ENCODE measurements at places on chromosomes 1 and 21. TPM values are rescaled to one million over a fixed set of nuclear protein-coding genes. Genes with fewer than 3 reads are reported as not detected.
A peak's percentile ranks its signal among the peaks of the same experiment; 100 is the strongest.

The BTBD19 gene
- 21.4 TPM for total RNA-seq

The SYT2 gene
- total RNA-seq, result not detected

GRCh38 chr1:38611664-38612211 lies 247.8 kb downstream of the RRAGC start:
- no peaks in the 10 kb centered on the region for H3K4me1 ChIP-seq
- H3K27ac ChIP-seq, result no peak overlapping the region
- no peak overlapping the region for H3K4me3 ChIP-seq
- peak; percentile 50 for DNase-seq
- H3K27me3 ChIP-seq, result no peaks in the 10 kb centered on the region
- H3K36me3 ChIP-seq, result no peaks in the 10 kb centered on the region

DNA sequence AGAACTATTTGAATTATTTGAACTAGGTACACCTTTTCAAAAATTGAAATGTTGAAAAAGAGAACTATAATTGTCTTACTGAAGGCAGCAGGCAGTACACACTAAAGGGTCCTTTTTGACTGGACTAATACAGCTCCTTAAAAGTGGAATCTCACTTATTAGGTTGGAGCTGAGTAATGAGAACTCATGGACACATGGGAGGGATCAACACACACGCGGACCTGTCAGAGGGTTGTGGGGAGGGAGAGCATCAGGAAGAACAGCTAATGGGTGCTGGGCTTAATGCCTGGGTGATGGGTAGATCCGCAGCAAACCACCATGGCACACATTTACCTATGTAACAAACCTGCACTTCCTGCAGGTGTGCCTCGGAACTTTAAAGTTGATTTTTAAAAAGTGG lies 145.0 kb downstream of the BRINP2 start:
- H3K4me3 ChIP-seq, result no peak overlapping the region
- H3K4me1 ChIP-seq, result no peaks in the 10 kb centered on the region
- H3K27me3 ChIP-seq, result no peaks in the 10 kb centered on the region
- no peak for DNase-seq
- H3K36me3 ChIP-seq, result no peaks in the 10 kb centered on the region

GRCh38 chr1:108823632-108824031 lies 33.3 kb downstream of the AKNAD1 start:
- no peaks in the 10 kb centered on the region for H3K27me3 ChIP-seq
- H3K4me3 ChIP-seq, result no peak overlapping the region
- H3K4me1 ChIP-seq, result peaks cover 9% of the 10 kb centered on the region
- DNase-seq, result no peak
- no peaks in the 10 kb centered on the region for H3K36me3 ChIP-seq

GRCh38 chr1:198520524-198521254 lies 19.8 kb downstream of the ATP6V1G3 start:
- DNase-seq, result no peak
- no peak overlapping the region for H3K4me3 ChIP-seq
- no peaks in the 10 kb centered on the region for H3K27me3 ChIP-seq
- H3K4me1 ChIP-seq, result peaks cover 6% of the 10 kb centered on the region
- H3K36me3 ChIP-seq, result no peaks in the 10 kb centered on the region

- H3K36me3 ChIP-seq, result no peaks in the 10 kb centered on the region
- DNase-seq, result no peak
- H3K4me3 ChIP-seq, result peak overlapping the region; percentile 53
- peak overlapping the region; percentile 85 for H3K27ac ChIP-seq
- H3K27me3 ChIP-seq, result no peaks in the 10 kb centered on the region
Measured at GRCh38 chr1:94093996-94094395, 27.0 kb downstream of the ABCA4 start.

GRCh38 chr1:158362482-158362881 lies 8.8 kb downstream of the CD1E start:
- no peaks in the 10 kb centered on the region for H3K36me3 ChIP-seq
- no peaks in the 10 kb centered on the region for H3K4me1 ChIP-seq
- H3K27ac ChIP-seq, result no peak overlapping the region
- no peak for DNase-seq
- H3K27me3 ChIP-seq, result no peaks in the 10 kb centered on the region
- no peak overlapping the region for H3K4me3 ChIP-seq

- H3K27ac ChIP-seq, result no peak overlapping the region
- no peaks in the 10 kb centered on the region for H3K36me3 ChIP-seq
- H3K4me1 ChIP-seq, result peaks cover 39% of the 10 kb centered on the region
- H3K4me3 ChIP-seq, result no peak overlapping the region
- H3K27me3 ChIP-seq, result no peaks in the 10 kb centered on the region
Measured at GRCh38 chr1:89887270-89887669, 66.4 kb downstream of the LRRC8D start.

DNA sequence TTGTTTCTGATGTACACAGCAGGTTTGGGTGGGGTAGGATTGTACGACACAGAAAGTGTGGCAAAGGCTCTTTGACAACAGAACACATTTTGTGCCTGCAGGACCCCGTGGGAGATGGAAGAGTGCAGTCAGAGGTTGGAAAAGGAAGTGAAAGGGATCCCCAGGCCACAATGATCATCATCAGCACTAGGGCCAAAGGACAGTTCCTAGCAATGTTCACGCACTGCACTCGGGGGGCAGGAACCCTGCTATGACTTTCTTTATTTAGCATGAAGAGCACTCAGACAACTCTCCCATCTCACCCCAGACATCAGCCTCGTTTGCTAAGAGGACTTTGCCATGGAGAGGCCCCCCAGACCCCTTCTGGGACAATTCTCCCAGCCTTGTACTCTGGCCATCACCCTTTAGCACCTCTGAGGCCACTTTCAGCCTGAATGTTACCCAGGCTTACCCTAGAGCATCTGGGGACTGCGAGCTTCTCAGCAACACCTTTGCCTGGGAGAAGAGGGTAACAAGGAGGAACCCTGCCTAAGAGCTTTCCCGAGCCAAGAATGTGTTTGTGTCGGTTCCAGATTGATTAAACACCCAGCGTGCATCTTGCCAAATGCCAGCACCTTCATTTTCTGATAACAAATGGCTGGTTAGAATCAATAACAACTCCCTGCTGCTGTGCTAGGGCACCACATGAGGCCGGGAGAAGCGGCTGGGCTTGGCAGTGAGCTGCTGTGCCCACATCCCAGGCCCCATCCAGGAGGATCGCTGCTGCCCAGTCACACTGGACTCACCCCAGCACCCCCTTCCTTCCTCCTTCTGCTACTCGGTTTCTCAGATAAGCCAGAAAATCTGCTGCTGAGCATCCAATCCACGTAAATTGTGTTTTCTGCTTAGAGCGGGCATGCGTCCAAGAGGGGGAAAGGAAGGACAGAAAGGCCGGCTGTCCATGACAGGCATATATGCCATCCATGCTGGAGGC lies 633.1 kb downstream of the AJAP1 start:
- H3K27me3 ChIP-seq, result no peaks in the 10 kb centered on the region
- no peaks in the 10 kb centered on the region for H3K4me1 ChIP-seq
- H3K36me3 ChIP-seq, result no peaks in the 10 kb centered on the region
- no peak overlapping the region for H3K4me3 ChIP-seq
- H3K27ac ChIP-seq, result no peak overlapping the region

DNA sequence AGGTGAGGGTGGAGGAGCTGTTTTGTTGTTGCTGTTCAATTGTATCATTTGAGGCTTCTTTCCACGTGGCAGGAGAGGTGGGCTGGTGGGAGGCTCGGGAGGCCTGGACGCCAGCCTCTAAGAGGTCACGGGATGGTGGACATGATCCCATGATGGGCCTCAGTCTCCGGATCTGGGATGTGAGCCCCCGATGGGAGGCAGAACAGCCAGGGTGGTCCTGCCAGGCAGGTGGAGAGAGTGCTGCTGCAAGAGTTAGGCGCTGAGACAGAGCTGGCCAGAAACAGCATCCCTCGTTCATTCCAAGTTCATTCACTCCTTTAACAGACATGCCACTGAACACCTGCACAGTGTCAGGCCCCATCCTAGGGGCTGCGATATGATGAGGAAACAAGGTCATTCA lies 41.1 kb upstream of the POU3F1 start:
- H3K4me1 ChIP-seq, result no peaks in the 10 kb centered on the region
- no peak overlapping the region for H3K4me3 ChIP-seq
- DNase-seq, result no peak

Measured in osteoblast (primary cell).